SK-MEL-5 (cell line): ENCODE measurements at places on chromosomes 7 and 10.

GRCh38 chr10:28849821-28850220 is 172.5 kb downstream of the BAMBI start:
- no peak for DNase-seq

- no peak for DNase-seq
Measured at GRCh38 chr7:148927123-148928045, 43.3 kb upstream of the EZH2 start.

- no peak for DNase-seq
Measured at GRCh38 chr10:36450380-36450779, 675.0 kb upstream of the ANKRD30A start.

GRCh38 chr10:86974484-86974883 is 6.2 kb downstream of the ADIRF start:
- no peak for DNase-seq

- no peak for DNase-seq
Measured at GRCh38 chr10:88850712-88851111, 932 bp downstream of the ANKRD22 start.

DNA sequence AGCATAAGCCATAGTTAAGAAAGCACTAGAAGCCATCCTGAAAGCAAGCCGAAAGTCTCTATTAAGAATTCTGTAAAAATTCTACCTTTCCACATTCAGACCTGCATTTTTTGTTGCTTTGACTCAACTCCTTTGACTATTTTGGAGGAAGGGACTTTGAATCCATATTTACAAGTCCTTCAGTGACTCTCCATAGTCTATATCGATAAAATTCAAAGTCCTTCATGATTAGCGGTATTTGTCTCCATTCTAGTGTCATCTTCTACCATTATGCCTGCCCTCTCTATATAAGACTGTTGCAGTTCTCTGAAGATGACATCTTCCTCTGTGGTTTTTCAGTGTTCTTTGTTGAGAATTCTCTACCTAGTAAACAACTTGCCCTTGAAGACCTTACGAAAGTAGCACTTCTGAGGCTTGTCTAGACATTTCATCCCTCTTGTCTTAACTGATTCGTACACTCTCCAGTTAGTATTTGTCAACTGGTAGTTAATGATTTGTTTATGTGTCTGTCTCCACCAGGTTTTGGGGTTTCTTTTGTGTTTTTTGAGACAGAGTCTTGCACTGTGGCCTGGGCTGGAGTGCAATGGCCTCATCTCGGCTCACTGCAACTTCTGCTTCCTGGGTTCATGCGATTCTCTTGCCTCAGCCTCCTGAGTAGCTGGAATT is 1.7 kb downstream of the CCSER2 start:
- no peak for DNase-seq

DNA sequence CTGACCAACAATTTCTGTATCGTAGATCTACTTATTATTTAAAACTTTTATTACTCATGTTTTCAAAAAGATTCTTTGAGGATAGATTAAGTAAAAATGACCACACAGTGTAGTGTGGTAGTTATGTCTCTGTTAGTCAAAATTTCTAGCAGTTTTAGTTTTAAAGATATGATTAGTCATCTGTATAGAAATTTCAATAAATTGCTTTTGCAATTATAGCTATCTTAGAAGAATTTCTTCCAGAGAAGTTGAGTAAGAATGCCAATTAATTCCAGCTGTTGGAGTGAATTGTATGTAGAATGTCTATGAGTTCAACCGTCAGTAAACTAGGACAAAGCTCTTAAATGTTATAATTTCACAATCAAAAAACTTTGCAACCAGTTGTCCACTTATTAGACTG is 229.7 kb downstream of the CDK14 start:
- no peak for DNase-seq

- DNase-seq: no peak
Measured at GRCh38 chr7:157978766-157979165, 608.9 kb downstream of the PTPRN2 start.

GRCh38 chr7:137642031-137642430 is 204.7 kb downstream of the DGKI start:
- peak; percentile 85 for DNase-seq

- no peak for DNase-seq
Measured at GRCh38 chr7:66699998-66700397, 40.5 kb upstream of the RABGEF1 start.

DNA sequence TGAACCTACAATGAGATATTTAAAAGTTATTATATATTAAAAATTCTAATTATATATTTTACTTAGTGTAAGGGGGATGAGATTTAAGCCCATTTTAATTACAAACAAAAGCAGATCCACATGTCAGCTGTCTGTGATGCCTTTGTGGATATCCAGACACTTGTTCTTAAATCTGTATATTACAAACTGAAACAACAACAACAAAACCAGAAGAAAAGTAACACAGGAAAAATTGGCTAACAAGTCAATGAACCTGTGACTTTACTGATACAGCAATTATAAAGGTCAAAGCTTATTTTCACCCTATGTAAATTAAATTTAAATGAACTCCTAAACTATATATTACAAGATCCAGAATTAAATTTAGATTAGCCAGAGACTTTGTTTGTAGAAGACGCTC is 222.7 kb downstream of the CHCHD3 start:
- DNase-seq: no peak

DNA sequence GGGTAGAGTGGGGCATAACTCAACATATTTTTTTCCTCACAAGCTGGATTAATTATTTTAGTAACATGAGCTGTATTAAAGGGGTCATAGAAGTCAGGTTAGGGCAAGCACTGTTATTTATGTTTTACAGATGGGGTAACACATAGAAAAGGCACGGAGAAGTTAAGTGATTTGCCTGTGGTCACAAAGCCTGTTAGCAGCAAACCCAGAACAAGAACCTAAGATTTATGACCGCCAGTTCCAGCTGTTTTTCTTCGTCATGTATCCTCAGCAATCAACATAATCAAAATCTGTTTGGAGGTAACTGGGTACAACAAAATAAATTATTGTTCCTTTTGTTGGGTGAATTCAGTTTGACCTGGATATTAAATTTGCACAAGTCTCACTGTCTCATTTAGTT is 57.2 kb upstream of the BET1 start:
- no peak for DNase-seq

- DNase-seq: no peak
Measured at GRCh38 chr10:77072836-77073662, 564.6 kb downstream of the KCNMA1 start.

- no peak for DNase-seq
Measured at GRCh38 chr10:70444744-70445143, 3.3 kb upstream of the NODAL start.

GRCh38 chr10:110725801-110726630 is 81.9 kb downstream of the RBM20 start:
- no peak for DNase-seq

DNA sequence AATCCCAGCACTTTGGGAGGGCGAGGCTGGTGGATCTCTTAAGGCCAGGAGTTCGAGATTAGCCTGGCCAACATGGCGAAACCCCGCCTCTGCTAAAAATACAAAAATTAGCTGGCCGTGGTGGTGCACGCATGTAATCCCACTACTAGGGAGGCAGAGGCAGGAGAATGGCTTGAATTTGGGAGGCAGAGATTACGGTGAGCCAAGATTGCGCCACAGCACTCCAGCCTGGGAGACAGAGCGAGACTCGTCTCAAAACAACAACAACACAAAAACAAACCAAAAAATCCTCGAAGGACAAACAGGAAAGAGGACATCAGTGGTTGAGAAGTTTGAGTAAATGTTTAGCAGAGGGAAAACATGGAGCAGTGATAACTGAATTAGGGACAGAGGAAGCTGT is 52.3 kb upstream of the FAM3C start:
- no peak for DNase-seq

GRCh38 chr7:37663693-37664092 is 19.9 kb upstream of the GPR141 start:
- no peak for DNase-seq

DNA sequence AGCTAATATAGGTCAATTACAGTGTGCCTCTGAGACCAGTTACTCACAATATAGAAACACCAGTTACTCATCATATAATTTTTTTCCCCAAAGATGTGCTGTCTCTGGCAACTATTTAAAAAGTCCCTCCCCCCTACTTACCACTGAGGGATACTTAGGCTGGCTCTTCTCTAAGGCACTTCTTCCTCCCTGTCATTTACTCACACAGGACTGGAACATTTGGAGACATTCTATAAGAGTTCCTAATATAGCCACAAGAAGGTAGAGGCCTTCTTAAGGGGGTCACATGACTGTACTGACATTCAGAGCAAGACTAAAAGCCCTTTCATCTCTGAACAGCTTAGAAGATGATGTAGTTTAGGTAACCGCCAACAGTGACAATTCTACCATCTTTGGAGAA is 44.4 kb upstream of the SLIT1 start:
- DNase-seq: peak; percentile 28

GRCh38 chr10:13347043-13347499 is 1.0 kb downstream of the SEPHS1 start:
- DNase-seq: no peak

GRCh38 chr10:60433684-60434083 is 44.0 kb upstream of the ANK3 start:
- DNase-seq: no peak

DNA sequence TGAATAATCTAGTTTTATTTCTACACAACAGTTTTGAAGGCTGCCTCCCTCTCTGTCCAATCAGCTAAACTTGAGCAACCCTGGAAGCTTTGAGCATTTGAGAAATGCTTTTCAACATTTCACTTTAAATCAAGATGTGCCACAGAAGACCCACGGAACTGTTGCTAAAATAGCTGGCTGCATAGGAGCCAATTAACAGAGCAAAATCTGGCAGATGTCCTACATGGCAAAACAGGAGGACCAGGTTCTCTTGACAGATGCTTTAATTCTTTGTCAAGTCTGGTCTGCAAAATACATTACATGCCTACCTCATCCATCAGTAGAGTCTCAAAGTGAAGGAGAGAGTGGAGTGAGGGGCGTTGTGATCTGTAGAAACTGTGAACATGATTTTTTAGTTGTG is 185.9 kb downstream of the DPY19L1 start:
- no peak for DNase-seq

DNA sequence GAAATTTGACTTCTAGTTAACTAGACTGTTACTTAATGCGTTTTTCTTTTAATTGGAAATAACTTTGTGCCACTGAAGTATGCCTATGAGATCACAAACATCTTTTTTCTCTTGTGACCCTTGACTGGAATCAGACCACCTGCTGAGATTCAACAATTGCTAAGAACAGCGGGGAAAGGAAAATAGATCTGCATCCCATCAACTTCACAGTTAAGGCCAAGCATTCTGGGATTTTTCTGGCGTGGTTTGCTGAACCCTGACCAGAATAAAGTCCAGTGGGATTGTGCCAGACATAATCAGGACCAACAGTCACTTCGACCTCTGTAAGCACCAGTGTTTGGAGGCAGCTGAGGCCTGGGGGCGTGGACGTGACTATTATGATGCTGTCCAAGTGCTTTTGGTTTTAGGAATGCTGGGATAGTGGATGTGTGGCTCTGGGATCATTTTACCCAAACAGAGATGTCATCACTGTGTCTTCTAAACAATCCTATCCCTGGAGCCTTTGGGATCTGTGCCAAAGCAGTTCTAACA is 373.3 kb upstream of the PRKCQ start:
- no peak for DNase-seq

GRCh38 chr10:12111528-12111927 is 17.9 kb upstream of the SEC61A2 start:
- no peak for DNase-seq

DNA sequence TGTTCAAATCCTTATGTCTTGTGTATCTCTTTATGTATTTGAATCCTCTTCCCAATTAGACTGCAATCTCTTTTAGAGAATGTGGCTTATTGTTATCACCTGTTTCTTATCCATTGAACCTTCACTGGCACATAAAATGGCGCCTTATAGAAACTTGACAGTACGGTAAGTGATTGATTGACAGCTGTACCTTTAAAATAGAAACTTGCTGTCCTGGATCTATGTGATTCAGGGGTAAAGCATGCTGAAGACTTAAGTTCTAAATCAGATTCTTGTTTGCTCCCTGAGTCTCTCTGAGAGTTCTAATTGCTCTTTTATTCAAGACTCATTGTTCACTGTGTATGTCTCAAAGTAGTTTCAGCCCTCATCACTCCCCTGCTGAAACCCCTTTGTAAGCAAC is 91.3 kb downstream of the CACNB2 start:
- DNase-seq: no peak

DNA sequence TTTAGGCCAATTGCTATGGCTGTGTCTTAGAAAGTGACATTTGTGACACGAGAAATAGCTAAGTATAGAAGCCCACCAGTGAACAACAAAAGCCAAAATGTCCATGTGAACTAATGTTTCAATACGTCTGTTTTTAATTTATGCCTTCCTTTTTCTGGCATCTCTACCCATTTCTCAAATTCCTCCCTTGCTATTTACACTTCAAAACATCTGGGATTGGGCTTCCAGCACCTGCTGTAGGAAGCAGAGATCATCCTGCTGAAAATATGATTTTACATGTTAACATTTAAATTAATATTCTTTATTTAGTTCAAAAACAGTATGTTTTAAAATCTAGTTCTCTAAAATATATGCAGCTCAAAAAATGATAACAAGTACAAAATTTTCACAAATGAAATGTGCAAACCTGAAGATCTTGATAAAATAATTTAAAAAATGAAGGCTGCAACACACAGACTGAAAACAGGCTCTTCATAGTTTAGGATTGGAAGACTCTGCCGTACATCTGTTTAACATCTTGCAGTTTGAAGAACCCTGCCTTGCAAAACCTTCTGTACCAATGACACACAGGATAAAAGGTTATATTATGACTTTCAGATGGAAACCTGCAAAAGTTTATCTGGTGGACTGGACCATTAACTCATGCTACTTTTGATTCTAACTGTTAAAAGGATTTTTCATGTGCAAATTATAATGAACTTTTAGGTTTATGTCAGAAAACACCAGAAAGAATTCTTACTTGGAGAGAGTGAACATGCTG is 408.4 kb downstream of the SUGCT start:
- no peak for DNase-seq

DNA sequence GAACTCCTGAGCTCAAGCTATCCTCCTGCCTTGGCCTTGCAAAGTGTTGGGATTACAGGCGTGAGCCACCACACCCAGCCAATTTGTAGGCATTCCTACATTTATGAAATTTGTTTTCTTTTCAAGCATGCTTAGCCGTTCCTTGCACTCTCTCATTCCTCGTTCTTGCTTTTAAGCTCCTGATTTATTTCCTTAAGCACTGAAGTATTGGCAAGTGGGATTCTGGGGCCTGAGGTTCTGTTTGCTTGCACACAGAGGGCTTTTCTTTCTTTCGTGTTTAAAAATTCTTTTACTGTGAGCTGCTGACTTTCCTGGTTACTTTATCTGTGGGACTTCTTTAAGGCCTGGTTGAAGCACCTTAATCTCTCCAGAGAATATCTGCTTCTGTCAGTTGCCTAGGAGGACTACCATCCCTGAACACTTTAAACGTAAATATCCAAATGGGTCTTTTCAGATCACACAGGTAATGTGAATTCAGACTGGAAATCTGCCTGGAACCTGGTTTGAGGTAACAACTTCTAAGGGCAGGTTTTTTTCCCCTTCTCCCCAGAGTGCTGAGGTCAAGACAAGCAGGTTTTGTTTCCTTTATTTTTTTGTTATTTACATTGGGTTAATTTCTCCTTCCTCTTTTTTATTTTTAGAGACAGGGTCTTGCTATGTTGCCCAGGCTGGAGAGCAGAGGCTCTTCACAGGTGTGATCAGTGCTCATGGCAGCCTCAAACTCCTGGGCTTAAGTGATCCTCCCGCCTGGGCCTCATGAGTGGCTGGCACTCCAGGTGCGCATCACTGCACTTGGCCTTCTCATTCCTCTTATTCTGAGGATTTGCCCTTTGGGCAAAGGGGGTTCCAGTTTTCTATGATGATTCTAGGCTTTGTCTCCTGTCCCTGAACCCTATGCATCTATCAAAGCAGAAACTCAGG is 102.9 kb downstream of the PFKFB3 start:
- no peak for DNase-seq

GRCh38 chr7:2313450-2314208 is 612 bp downstream of the SNX8 start:
- peak; percentile 26 for DNase-seq
